ENCODE measurements at places on chromosomes 13 and 19.
A peak's percentile ranks its signal among the peaks of the same experiment; 100 is the strongest.

DNA sequence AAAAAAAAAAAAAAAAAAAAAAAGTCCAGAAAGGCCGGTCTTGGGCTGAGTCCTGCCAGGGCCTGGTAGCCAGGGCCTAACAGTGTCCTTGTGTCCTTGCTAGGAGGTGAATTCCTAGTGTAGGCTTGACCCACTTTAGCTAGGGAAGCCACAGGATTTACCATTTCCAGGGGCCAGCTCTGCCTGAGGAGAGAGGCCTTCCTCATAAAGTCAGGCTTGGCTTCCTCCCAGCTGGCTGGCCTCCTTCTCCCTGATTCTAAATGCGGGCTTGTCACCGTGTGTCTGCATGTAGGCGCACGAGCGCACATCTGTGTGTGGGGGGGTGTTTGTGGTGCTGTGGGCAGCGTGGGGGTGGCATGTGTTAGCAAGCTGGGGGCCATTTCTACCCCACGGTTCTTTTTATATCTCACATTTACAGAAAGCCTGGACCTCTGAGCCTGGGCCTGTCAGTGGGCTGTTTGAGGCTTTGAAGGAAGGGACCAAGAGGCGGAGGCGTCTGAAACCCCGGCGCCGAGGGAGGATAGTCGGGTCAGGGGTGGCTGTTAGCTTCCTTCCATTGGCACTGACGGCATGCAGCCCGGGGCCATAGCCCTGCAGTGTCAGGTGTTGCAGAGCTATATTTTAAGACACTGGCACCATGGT is 31.7 kb downstream of the IER2 start:
- DNase-seq = peak; percentile 55

DNA sequence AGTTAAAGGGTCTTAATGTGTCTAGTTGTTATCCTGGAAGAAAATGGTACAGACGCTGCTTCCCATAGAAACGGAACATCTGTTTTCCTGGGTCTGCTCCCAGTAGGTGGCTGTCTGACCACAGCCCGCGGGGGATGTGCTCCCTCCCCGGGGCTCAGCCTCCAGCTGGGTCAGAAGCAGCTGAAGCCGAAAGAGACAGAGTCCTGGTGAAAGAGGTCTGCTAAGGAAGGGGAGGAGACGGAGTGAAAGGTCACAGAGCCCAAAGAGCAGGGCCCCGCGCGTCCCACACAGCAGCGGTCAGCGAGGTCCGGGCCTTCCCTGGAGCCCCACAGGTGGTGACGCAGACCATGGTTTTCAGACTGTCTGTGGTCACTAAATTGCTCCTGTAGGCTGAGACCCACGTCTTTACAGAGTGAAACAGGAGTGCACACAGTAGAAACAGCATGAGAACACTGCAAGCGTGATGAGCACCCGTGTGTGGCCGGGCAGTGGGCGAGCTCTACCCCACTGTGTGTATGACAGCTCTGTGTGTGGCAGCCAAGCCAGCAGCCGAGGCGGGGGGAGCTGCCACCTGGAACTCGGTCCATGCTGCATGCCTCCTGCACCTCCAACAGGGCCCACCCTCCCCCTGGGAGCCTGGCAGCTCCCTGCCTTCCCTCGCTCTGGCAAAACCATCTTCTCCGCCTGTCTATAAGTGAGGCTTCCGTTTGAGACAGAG is 52.0 kb upstream of the C13orf46 start:
- DNase-seq = no peak

GRCh38 chr19:16516923-16517610 is 20.9 kb downstream of the C19orf44 start:
- DNase-seq = no peak

GRCh38 chr19:54677217-54677616 is 14.4 kb downstream of the LILRB4 start:
- DNase-seq = no peak

DNA sequence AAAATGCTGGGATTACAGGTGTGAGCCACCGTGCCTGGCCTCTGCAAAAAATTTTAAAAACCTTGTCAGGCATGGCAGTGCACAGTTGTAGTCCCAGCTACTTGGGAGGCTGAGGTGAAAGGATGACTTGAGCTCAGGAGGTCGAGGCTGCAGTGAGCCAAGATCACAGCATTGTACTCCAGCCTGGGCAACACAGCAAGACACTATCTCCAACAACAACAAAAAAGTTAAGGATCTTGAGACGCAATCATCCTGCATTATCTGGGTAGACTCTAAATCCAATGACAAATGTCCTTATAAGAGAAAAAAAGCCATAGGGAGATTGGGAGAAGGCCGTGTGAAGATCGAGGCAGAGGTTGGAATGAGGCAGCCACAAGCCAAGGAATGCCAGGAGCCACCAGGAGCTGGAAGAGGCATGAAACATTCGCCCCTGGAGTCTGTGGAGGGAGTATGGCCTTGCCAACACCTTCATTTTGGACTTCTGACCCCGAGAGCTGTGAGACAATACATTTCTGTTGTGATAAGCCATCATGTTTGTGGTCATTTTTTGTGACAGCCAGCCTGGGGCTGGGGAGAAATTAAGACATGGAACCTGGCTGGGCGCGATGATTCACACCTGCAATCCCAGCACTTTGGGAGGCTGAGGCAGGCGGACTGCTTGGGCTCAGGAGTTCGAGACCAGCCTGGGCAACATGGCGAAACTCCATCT is 5.1 kb upstream of the CA11 start:
- DNase-seq = no peak

DNA sequence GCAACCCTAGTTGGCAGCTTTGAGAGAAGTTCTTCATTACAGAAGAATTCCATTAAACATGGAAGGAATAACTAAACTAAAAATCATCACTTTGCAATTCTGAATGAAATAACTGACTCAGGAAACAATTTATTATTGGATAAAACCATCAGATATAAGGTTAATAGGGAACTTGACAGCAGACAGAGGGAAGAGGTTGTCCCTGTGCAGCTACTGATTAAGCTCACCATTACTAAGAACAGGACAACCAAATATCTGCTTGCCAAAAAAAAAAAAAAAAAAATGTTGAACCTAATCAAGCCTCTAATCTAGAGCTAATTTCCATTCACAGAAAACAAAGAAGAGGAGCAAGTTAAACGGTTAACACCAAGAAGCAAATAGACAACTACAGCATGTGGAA is 12.8 kb downstream of the N4BP2L2 start:
- DNase-seq = no peak

- DNase-seq = no peak
Measured at GRCh38 chr13:49063497-49063896, 87.8 kb downstream of the FNDC3A start.

DNA sequence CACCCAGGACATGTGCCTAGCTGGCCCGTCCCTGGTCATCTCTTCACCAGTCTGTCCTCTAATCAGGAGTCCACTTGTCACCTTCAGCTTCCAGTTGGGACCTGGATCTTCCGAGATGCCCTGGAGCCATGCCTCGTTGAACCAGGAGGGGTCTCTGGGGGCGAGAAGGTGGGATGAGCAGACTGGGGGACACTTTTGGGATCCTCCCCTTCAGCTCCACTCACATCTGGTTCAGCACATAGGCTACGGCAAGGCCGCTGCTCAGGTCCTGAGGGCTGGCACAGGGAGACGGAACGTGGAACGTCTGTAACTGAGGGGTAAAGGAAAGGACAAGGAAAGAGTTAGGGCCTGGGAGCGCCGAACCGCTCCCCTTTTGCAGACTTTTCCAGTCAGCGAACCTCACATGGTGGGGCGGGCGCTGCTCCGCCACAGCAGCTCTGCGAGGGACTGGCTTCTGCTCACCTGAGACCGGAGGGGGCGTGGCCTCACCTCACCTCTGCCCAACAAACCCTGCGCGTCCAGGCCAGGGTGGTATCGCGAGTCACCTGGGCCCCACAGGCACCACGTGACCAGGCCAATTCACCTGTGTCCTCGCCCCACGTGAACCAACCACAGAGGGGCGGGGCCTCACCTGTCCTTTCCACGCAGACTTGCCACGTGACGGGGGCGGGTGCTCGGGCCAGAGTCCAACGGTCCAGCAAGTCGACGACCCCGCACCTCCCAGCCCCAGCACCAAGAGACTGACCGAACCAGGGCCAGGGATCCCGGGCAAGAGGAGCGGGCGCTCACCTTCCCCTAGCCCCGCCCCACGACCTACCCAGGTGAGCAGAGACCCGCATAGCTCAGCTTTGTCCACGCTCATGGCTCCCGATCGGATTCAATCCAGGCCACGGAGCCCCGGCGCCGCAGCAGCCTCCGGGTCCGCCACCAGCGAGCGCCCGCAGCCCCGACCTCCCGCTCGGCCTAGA is at the start of gene HOOK2:
TSS of gene HOOK2 (minus strand) at position 965 of the 968 bp plus-strand sequence. CDS start at position 862, 103 bp downstream.
- no peak for DNase-seq

- no peak for DNase-seq
Measured at GRCh38 chr13:33015791-33016323, 366 bp upstream of the KL start.

DNA sequence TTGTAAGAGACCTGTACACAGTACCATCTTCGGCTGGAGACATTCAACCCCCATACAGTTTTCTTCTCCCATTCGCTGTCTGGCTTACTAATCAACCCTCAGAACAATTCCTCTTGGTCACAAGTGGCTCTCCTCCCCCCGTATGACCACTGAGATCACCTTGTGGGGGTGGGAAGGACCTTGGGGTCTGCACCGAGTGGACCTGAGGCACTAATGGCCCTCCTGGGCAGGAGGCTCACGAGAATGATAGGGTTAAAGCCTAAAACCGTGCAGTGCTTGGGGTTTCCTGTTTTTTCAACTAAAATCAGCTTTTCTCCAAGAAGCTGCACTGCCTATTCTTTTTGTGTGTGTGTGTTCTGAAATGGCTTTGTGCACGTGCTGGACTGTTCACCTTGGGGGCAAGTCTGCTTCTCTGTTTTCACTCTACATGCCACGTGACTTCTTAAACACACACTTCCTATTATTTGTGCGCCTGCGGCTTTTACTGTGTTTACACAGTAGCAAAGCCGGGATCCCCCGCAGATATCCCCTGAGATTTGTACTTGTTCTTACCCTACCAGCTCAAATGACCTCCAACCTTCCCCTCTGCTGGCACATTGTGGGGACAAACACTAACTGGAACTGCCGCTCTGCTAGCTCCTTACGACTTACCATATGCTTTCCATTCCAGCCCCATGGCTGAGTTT is 12.3 kb downstream of the RBM26 start:
- no peak for DNase-seq

GRCh38 chr19:13215572-13216380 is 65.6 kb downstream of the IER2 start:
- no peak for DNase-seq

- DNase-seq = no peak
Measured at GRCh38 chr13:113777311-113778260, 18.6 kb downstream of the TMEM255B start.

GRCh38 chr13:36753176-36753575 is 65.8 kb upstream of the RFXAP start:
- no peak for DNase-seq

- no peak for DNase-seq
Measured at GRCh38 chr13:100214886-100215285, 126.0 kb downstream of the PCCA start.

- no peak for DNase-seq
Measured at GRCh38 chr19:40023969-40024368, 27.1 kb downstream of the ZNF546 start.

GRCh38 chr19:19342086-19343015 is 21.7 kb downstream of the MAU2 start:
- no peak for DNase-seq

DNA sequence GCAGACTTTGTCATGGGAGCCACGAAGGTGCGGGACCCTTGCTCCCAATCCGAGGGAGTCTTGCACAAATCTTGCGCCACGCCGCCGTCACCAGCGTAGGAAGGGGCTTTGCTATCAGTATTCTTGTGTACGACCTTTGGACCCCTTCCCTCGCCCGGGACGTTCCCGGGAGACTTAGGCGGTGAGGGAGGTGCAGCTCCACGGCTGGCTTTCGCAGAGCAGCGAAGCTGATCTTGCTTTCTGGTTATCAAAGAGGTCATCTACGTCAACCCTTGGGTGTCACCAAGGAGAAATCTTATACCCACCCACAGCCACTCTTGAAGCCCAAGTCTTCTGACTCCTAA is 583 bp downstream of the TECR start:
- DNase-seq = no peak

DNA sequence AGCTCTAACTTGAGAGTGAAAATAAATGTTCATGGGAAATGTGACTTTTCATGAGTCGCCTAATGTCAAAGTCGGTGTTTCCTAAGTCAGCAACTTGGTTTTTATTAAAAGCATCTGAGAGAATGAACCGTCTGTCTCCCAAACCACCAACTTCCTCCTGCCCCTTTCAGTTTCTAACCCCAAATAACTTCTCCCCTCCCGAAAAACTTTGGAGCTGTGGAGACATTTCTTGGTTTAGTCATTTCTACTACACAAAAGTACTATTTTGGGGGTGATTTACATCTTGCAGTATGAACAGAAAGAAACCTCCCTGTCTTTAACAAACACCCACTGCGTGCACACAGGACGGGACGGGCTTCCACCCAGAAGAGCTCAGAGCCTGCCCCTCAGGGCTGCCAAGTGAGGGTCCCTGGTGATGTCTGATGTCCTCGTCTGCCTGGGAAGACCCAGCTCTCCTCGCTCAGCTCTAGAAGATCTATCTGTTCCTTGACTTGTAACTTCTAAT is 65.0 kb downstream of the RASA3 start:
- peak; percentile 78 for DNase-seq

GRCh38 chr13:110214637-110215036 is 92.3 kb downstream of the COL4A1 start:
- DNase-seq = no peak

Measured in BJ (cell line).